ENCODE measurements at places on chromosomes 5 and 9.

DNA sequence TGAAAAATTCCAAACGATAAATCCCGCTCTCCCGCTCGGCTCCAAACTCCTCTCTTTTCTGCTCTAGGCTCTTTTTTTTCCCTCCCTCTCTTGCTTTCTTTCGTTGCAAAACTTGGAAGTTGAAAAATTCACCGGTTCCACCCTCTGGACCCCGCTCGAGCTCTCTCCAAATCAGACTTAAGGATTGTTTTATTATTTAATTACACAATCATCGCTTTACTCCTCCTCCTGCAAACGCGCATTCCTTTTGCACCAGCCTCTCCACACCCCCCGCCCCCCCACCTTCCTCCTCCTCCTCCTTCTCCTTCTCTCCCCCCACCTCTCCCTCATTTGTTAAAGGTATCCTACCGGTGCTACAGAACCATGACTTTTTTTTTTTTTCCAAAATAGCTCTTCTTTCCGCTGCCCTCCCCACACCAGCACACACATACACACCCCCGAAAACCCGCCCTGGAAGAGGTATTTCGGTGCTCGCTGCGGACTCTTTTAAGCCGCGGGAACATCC lies 535 bp upstream of the NFIB start:
- DNase-seq, result no peak

DNA sequence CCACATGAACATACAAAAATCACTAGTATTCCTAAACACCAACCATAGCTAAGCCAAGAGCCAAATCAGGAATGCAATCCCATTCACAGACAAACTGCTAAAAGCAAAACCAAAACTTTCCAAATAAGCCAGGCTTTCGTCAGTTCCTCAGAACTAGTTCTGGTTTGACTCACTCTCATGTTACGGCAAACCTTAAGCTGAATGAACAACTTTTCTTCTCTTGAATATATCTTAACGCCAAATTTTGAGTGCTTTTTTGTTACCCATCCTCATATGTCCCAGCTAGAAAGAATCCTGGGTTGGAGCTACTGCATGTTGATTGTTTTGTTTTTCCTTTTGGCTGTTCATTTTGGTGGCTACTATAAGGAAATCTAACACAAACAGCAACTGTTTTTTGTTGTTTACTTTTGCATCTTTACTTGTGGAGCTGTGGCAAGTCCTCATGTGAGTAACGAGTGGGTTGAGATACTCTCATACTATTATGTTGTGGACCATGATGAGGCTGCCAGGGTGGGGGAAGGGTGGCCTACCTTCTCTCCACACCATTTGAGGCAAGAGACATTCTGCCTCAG lies at the start of gene PDCD1LG2:
Gene PDCD1LG2, plus strand, starts transcription at position 172 of the 572 bp plus-strand sequence. CDS start 12,016 bp downstream, outside the sequence.
- DNase-seq, result no peak

GRCh38 chr5:160030631-160031377 lies 21.9 kb downstream of the TTC1 start:
- DNase-seq, result no peak

DNA sequence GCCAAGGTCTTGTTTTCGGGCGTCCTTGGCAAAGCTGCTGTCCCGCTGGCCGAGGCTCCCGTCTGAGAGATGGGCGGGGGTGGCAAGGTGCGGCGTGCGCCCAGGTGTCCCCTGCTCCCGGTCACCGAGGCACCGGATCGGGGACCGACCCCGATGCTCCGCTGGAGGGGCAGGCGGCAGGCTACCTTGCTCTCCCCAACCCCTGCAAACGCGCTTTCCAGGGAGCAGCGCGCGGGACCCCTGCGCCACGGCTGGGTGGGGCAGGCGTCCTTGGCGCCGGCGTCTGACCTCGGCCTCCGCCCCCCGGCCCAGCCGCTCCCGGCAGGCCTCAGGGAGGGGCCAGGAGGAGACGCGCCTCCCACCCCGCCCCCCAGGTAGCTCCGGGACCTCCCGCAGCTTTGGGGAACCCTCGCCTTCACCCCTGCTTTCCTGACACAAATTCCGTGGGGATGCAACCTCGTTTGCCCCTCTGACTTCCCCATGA lies 551 bp downstream of the N4BP3 start:
- DNase-seq, result no peak

- no peak for DNase-seq
These were observed 102.4 kb upstream of the PARP8 start for GRCh38 chr5:50564079-50564478.

DNA sequence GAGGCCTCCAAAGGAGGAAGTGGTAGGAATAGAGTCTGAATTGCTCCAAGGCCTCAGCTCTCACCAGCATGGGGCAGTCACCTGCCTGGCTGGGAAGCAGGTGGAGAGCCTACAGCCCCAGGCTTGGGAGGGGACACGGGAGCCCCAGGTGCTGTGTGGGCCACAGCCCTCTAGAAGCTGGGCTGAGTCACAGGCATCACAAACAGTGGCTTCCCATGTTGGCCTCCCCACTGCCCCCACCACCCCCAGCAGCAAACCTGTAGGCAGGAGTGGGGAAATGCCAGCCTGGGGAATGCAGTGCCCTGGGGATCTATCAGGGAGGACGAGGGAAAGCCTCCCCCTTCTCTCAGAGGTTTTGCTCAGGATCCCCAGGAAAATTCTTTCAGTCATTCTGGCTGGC lies 309.6 kb downstream of the SLIT3 start:
- no peak for DNase-seq

DNA sequence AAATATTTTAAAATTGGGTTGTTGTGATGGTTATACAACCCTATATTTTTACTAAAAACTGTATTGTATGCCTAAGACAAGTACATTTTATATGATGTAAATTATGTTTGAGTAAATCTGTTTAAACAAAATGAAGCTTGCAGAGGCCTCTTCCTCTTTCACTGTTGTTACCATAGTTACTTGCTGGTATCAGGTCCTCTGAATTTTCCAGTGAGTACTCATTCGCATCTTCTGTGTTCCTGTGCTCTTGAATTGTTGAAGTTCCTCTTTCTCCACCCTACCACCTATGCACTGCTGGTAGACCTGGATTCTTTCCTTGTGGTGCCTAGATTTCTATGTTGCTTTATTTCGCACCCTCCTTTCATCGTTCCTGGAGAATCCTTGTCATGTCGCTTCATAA lies 938.5 kb upstream of the ACO1 start:
- DNase-seq, result no peak

- no peak for DNase-seq
These were observed 80.4 kb upstream of the OSMR start for GRCh38 chr5:38765399-38765861.

- no peak for DNase-seq
These were observed 83.5 kb upstream of the GNAQ start for GRCh38 chr9:78115073-78115472.

DNA sequence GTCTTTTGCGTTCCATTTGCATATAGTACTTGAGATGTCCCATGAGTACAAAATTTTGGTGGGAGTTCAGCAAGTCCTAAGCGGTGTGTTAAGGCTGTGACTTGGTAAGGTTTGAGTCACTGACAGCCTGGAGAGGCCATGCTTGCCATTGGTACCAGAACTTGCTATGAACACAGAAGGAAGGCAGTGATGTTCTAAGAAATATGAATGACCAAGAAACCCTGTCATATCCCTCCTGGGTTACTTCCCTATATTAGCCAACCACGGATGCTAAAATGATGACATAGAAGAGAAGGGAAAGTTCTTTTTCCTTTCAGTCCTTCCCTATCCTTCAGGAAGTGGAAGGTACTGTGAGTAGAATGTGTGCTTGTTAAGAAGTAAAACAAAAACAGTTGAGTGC lies 136.7 kb downstream of the GCNT1 start:
- no peak for DNase-seq

DNA sequence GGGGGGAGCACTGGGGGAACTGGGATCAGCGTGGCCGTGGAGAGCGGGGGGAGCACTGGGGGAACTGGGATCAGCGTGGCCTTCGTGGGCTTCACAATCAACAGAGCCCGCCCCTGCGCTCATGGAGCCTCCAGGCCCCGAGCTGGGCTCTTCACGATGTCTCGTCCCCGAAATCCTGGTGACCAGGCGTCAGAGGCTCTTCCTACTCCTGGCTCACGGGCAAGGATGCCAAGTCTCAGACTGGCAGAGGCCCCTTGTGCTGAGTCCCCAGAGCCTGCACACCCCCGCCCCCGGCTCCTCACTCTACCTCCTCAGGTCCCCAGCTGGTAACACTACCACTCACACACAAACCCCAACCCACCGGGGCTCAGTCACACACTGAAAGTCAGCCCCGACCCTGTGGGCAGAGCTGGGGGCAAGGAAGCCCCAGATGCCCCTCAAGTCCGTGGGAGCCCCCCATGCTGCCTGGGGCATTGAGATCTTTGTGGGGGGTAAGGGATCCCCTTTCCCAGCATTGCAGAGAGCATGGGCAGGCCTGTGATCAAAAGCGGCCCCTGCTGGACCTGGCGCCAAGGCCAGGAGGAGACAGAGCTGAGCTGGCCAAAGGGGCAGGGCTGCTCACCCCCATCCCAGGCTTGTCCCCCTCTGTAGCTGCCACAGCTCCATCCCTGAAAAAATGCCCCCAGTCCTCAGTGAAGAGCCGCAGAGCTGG lies 26.7 kb downstream of the LHX3 start:
- DNase-seq, result no peak

DNA sequence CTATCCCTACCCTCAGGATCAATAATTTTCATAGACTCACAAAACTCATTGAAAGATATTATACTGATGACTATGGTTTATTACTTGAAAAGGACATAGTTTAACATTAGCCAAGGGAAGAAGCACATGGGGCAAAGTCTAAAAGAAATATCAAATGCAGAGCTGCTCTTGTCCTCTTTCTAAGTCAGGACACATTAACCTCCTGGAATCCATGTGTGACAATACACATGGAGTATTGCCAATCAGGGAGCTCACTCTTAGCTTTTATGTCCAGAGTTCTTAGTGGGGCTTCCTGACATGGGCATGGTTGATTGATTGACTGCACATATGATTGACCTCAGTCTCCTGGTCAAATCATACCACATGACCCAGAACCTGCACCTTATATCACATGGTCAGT lies 165.5 kb upstream of the COX7C start:
- DNase-seq, result no peak

DNA sequence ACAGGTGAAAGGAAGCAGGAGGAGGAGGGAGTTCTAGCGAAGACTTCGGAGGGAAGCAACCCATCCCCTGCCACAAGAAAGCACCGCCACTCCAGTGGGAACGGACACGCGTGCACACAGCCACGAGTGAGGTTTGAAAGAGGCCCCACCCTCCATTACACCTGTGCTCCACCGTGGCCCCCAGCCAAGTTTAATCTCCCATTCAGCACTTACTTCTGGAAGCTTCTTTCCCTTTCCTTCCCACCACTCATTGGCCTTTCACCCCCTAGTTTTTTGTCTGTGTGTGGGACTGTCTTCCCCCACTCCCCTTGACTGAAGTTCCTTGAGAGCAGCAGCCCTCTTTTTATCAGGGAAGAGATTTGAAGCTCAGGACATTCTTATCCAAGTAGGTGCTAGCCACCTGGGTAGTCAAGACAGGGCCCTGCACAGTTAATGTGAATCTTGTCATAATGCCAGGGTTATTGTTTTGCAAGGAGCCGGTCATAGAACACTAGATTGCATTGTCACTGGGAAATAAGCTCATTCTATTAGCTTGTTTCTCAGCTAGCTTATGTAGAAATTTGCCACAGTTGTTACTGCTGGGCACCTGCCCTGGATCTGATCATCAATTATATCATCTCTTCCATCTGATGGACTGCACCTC lies 256.0 kb downstream of the DOCK8 start:
- no peak for DNase-seq

GRCh38 chr5:103404483-103404882 lies 145.9 kb downstream of the MACIR start:
- DNase-seq, result no peak

DNA sequence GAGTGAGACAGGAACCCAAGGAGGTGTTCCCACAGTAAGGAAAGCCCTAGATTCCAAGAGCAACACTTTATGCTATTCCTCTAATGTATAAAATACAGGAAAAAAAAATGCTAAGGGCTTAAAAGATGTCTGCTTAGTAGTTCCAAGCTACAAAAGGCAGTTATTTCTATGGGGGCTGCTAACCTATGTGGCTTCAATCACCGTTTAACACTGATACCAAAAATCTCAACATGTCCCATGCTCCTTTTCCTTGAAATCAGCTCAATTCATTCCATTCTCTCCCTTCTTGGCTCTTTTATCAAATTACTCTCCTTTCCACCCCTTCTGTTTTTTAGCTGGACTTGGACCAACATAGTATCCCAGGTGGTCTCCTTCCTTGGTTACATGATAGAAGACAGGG lies 20.6 kb downstream of the CCNH start:
- DNase-seq, result no peak

- DNase-seq, result no peak
These were observed 65.7 kb upstream of the IL6ST start for GRCh38 chr5:56060276-56061110.

- no peak for DNase-seq
These were observed 4.6 kb upstream of the DNAJC18 start for GRCh38 chr5:139443831-139444453.

DNA sequence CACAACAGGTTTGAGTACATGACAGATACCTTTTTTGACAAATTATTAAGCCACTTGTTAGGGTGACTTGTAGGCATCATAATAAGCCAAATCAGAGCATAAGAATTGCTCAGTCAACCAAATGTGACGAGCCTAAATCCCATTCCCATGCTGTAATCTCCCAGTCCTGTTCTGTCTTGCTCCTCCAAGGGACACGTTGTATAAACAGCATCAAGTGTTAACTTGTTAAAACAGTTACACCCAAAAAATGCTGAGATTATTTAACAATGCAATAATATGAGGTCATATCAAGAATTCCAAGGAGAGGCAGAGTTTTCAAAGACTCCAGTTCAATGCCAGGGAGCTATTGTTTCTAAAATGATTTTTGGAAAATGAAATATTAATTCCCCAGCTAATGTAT lies 76.2 kb downstream of the SH3TC2 start:
- no peak for DNase-seq

DNA sequence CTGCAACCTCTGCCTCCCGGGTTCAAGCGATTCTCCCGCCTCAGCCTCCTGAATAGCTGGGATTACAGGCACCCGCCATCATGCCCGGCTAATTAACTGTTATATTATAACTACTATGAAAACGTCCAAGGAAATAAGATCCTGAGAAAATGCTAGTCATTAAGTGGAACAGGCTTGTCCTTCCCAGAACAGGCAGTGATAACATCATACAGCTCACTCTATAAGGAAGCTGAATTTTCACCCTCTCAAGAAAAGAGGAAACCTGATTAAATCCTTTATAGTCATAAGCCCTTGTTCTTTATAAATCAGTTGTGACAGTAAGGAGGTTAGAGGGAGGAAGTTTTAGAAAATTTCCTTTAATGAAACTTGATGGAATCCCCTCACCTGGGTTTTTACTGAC lies 163.9 kb upstream of the CLINT1 start:
- DNase-seq, result no peak

GRCh38 chr5:14405706-14406553 lies 175.7 kb upstream of the OTULINL start:
- DNase-seq, result no peak

GRCh38 chr9:90559075-90560073 lies 83.2 kb downstream of the DIRAS2 start:
- DNase-seq, result no peak

DNA sequence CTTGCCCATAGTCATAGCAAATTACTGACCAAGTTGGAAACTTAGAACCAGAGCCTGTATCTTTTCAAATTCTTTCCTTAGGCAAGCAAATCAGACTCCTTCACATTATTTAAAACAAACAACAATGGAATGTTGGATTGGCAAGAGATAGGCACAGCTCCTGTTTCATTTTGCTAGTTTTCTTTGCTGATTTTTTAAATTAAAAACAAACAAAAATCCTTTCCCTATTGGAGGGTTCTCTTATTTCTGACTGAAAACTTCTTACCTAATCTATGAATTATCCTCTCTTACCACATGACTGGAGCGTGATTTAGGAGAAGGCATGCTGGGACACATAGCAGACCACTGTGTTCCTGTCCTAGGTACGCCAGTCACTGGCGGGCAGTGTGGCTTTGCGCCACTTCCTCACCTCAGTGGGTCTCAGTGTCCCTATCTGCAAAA lies 63.0 kb downstream of the TTC39B start:
- no peak for DNase-seq
